Hematopoietic multipotent progenitor cell (in vitro differentiated cells): ENCODE measurements at places on chromosomes 11 and 22.

- no peak for DNase-seq
These were observed 549.3 kb upstream of the CCDC90B start for GRCh38 chr11:83835423-83835822.

DNA sequence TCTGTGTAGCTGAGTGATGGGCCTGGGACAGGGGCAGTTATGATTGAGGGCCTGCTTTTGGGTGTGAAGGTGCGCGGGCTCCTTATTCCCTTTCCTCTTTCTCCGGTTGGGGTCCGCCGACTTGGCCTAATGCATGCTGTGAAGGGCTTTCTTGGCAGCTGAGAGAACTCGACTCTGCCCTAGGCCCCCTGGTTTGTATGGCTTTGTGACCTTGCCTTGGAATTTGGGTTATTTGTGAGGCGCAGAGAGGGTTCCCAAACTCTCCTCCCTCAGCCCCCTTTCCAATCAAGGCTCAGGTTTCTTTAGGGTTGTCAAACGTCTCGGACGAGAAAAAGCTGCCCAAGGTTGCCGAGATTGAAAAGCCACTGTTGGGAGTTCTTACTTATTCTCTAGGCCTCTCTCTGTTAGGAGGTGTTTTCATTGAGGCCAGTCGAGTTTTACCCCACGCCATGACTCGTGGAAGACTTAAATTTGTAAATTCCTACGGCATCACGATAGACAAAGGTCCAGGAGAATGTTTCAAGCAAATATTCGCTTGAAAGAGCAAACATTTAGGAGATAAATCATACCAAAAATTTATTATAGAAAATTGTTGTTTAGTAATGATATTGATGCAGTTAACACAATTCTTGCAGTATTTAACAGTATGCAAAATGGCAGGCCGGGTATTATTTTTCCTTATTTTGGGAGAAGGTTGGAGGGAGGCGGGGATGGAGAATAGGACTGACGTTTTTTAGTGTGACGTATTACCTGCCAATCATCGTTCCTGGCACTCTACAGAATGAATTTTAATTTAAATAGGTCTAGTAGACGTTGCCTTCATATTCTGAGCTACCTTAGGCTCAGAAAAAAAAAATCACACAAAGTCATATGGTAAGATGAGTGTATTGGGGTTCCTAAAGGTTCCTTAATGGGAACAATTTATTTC is 689 bp downstream of the PDHX start:
- no peak for DNase-seq

GRCh38 chr11:34104680-34105078 is 750 bp upstream of the NAT10 start:
- no peak for DNase-seq

DNA sequence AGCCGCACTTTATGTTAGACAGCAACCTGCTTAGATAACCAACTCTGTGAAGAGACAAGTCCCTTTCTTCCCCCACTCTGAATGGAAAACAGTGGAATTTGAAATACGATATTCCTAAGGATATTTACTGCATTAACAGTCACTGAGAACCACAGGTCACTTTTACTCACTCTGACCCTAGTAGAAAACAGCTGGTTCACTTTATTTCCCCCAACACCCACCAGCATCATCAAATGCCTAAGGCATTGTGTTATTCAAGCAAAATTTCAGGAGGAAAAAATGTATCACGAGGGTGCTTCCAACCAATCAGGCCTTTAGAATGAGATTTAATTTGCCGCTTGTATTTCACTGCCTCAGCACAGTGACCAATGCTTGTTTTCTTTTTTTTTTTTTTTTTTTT is 1134.1 kb upstream of the CCDC90B start:
- DNase-seq, result no peak

DNA sequence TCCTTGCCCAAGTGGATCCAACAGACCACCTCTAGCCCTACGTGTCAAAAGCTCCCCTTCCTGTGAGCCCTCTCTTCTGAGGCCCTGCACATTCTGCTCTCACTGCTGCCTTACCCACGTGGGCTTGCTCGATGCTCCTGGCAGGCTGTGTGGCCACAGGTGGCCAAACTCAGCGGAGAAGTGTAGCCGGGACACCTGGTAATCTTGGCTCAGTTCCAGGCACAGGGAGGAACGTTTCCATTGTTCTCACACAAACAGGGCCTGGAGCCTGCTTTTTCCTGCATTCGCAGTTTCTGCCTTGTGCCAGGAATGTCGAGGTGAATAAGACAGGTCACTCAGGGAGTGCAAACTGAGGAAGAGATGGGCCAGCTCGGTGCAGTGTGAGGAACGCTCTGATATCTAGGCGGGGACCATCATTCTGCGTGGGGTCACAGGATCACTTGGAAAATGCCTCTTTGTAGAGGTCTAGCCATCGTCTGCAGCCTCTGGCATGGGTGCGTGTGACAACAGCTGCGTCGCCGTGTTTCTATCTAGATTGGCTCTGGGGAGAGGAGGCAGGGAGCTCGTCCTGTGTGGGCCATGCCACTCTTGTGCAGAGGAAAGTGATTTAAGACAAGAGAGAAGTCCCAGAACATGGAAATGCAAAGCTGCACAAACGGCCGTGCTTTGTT is 127.6 kb upstream of the PARVA start:
- DNase-seq, result no peak

DNA sequence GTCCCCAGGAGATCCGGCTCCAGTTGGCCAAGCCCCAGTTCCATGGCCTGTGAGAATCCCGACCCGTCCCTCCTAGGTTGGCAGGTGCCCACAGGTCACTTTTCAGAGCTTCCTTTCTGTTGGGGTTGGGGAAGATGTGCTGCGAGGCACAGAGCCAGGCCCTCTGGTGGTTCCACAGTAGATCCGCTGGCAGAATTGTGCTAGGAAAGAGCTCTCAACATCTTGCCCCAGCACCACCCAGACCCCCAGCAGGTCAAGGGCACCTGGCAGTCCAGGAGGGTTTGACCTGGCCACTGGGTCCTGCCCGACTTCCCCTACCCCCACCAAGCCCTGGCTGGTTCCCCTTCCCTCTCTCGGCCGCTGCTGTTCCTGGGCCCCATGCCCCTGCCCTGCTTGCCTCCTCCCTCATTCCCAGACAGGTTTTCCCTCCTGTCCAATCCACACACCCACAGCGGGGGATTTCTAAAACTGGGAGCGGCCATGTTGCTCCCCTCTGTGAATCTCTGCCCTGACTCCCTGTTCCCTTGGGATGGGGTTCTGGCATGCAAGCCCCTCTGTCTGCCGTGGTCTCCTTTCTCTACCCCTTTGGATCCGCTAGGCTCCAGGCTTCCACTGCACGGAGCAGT is 26.2 kb upstream of the GCAT start:
- no peak for DNase-seq

GRCh38 chr22:43272301-43272700 is 70.9 kb downstream of the SCUBE1 start:
- DNase-seq, result no peak

DNA sequence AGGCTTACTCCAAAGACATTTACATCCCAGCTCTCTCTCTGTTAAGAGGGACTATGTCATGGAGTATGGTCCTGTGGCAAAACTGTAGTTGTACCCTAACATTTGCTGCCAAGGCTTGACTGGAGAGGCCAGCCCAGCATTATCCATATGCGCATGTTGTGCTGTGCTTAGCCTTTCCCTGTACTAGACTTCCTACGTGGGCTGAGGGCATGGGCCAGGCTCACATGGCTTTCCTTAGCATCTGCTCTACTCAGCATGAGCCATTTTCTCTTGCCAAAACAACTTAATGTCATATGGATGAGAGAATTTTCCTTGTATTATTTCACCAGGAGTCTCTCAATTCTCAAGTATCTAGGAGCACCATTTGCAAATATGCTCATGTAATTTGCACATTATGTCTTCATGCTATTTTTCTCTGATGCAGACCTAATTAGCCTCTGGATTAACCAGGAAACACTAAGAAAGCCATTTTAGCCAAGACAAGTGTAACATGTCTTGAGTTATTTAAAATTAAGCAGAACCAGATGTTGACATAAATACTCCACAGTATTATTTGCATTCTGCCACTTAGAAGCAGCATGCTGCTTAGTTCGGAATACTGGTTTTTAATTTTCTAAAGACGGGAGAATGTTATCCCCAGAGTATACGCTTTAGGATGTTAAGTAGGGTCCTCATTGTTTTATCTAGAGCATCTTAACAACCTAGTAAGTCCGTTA is 71.7 kb upstream of the FAR1 start:
- no peak for DNase-seq

- DNase-seq, result no peak
These were observed at the start of gene MISFA for GRCh38 chr11:18599739-18600230. TSS of gene MISFA (plus strand) at chr11:18599789. CDS start at chr11:18599929, 140 bp downstream.

- DNase-seq, result no peak
These were observed 286.4 kb downstream of the CADM1 start for GRCh38 chr11:115217726-115218311.

DNA sequence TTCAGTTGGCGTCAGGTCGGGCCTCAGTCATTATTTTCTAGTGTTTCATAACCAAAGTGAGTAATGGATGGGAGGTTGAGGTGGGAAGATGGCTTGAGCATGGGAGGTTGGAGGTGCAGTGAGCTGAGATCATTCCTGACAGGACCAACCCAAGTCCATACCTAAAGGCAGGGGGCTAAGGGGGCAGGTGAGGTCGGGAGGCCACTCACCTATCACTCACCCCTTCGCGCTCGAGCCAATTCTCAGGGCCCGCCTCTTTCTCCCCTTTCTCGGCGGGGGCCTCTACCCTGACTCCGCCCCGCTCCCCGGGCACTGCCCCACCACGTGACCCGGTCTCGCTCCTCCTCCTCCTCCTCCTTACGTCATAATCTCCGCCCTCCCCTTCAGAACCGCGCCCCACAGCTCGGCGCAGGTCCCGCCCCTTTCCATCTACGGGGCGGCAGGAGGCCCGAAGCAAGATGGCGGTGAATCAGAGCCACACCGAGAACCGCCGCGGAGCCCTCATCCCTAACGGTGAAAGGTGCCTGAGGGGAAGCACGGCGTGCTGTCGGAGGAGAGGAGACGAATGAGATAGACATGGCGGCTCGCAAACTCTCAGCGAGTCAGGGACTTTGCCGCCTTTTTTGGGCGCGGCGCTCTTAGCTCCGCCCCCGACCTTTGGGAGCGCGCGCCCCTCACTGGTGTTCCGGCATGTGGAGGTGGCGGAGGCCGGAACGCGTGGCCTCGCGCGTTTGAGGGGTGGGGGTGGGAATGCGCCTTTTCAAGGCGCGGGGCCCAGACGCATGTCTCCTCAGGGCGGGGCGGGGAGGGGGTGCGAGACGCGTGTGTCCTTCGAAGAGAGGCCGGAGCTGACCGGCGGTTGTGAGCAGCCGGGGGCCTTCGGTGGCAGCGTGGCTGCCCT is at the start of gene WBP2NL:
WBP2NL (plus strand) TSS at position 428 of the 901 bp plus-strand sequence; CDS start at position 459, 31 bp downstream.
- DNase-seq, result peak; percentile 89

DNA sequence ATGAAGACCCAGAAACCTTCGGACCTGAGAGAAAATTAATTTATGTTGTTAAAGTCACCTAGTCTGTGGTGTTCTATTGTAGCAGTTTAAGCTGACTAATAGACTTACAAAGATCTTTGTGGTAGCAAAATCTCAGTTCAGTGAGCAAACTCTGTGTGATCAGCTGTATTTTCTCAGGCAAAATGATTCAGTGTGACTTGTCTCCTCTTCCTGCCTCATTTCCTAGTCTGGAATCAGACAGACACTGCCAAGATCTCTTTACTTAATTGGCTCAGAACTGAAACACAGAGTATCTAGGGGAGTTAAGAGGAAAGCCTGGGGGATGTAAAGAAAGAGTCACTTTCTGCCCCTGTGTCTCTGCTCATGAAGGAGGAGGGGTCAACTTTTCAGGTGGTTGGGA is 564.7 kb downstream of the KCNA4 start:
- no peak for DNase-seq

DNA sequence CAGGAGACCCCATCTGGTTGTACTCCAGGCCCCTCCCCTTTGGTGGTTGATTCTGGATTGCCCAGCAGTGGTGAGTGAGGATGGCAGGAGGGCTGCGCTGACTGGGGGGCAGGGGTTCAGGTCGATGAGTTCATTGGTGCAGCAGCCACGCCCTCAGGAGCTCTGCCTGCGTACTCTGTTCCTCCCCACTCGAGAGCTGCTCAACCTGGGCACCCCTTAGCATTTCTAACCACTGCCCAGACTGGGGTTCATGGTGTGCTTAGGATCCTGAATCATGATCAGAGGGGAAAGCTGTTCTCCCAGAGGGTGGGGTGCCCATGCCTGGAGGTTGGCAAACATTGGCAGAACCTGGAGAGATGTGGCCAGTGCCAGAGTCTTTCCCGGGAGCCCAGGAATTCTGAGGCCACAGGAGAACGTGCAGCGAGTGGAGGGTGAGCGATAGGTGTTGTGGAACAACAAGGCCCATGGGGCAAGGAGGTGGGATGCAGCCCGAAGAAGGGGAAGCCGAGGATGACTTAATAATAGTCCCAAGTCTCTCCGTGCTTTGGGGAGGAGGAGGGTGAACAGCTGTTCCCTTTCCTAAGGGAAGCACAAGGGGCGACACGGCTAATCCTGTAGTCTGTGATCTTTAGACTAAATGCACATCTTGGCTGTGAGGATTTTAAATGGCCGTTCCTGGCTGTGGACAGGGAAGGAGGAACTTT is 75.5 kb downstream of the SCN3B start:
- no peak for DNase-seq

- no peak for DNase-seq
These were observed 58.6 kb downstream of the BRD1 start for GRCh38 chr22:49768951-49769690.

DNA sequence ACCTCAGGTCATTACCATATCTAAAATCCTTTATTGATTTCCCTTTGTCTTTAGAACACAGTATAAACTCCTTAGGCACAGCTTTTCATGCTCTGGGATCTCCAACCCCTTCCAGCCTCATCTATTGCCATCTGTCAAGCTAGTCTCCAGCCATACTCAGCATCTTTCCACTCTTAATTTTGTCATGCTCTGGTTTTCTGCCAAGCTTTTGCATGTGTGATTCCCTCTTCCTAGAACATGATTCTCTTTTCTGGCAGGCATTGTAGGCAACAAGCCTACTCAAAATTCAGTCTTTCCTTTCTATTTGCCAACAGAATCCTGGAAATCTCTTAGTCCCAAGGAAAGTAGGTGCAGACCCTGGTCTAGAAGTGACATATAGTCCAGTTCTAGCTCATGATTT is 35.5 kb upstream of the SLC6A5 start:
- DNase-seq, result no peak

DNA sequence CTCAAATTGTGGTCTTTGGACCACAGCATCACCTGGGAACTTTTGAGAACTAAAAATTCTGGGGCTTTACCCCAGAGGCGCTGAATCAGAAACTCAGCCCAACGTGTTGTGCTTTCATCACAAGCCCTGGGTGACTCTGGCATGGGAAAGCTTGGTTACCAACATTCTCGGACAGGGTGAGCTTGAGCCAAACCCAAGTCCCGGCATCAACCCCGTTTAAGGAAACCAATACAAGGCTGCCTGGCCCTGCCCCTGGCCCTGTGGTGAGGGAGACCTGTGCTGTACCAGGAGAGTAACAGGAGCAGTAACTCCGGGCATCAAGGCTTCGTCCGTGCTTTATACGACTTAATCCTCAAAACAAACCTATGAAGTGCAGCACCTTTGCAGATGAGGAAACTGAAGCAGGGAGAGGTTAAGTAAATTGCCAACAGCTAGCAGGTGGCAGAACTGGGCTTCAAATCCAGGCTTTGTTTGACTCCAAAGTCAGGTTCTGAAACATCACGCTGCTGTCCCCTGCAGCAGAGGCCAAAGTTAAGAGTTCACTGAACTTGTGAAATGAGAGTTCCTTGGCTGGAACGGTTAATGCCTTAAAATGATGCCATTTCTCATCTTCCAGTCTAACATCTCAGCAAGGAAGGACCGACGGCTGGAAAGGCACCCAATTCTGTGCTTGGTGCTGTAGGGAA is 64.1 kb upstream of the BID start:
- no peak for DNase-seq
